ENCODE measurements at places on chromosomes 3 and 15. TPM values are rescaled to one million over a fixed set of nuclear protein-coding genes. Genes with fewer than 3 reads are reported as not detected.

- DNase-seq: no peak
These were observed 11.0 kb upstream of the MUSTN1 start for GRCh38 chr3:52845691-52846431.

GRCh38 chr15:65862682-65863081 lies 6.6 kb upstream of the RAB11A start:
- peak; percentile 54 for DNase-seq

- no peak for DNase-seq
These were observed 3.1 kb downstream of the NMNAT3 start for GRCh38 chr3:139674571-139675260.

LRRC3B gene
- total RNA-seq: not detected

GOLGA8S gene
- not detected for total RNA-seq

AADAC gene
- not detected for total RNA-seq

NANOGP8 gene
- not detected for total RNA-seq

ACAN gene
- not detected for total RNA-seq
